ENCODE measurements at places on chromosomes 7 and 10. TPM values are rescaled to one million over a fixed set of nuclear protein-coding genes. Genes with fewer than 3 reads are reported as not detected.

Gene GFRA1
- 22.7 TPM for total RNA-seq

Gene WDR86
- total RNA-seq: 9.0 TPM

Gene RAB19
- 0.22 TPM for total RNA-seq

Gene RHOBTB1
- total RNA-seq: 18.8 TPM

Gene AZGP1
- total RNA-seq: not detected

Gene HDAC9
- total RNA-seq: 29.8 TPM

Gene DCLRE1A
- total RNA-seq: 6.4 TPM

Gene PHKG1
- 4.6 TPM for total RNA-seq

Gene CBX3
- 164 TPM for total RNA-seq

Gene UNCX
- not detected for total RNA-seq

Gene ZNRF2
- total RNA-seq: 23.3 TPM

Gene XPNPEP1
- total RNA-seq: 74.1 TPM

Gene LHFPL3
- not detected for total RNA-seq

Gene PIK3CG
- 0.11 TPM for total RNA-seq

Gene SNX13
- 70.4 TPM for total RNA-seq

Gene ZPBP
- not detected for total RNA-seq

Gene ANXA8L1
- total RNA-seq: 0.32 TPM

Gene COL13A1
- total RNA-seq: not detected

Gene ZNF248
- 11.1 TPM for total RNA-seq

Gene ZNF789
- total RNA-seq: 6.9 TPM

Gene HUS1
- total RNA-seq: 29.4 TPM

Gene OIT3
- total RNA-seq: 0.43 TPM

Gene MPP7
- total RNA-seq: 9.9 TPM

Gene TWIST1
- total RNA-seq: 105 TPM

Gene ZNF804B
- total RNA-seq: not detected

Gene POU6F2
- total RNA-seq: not detected

Gene ZFAND4
- total RNA-seq: 8.8 TPM

Gene PON1
- total RNA-seq: under 0.01 TPM

Gene ACTR3C
- 7.8 TPM for total RNA-seq

Gene ITIH5
- 14.4 TPM for total RNA-seq
